ENCODE measurements at places on chromosomes 6 and 20.

DNA sequence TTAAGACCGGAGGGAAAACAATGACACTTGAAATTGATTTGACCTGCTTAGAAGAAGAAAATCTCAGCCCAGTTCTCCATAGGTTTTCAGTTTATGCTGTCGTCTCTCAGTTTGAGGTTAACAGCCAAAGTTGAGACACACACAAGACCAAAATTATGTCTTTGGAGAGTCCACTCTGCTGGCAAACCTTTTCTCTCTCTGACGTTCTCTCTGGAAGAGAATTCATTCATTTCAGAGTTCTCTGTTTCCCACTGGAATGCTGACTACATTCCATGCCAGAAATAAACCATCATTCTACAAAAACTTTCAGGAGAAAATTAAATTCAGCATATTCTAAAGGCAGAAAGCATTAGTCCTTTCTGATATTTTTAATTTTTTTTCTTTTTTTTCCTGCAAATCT is 155.2 kb downstream of the TFAP2A start:
- DNase-seq, result peak; percentile 43

- DNase-seq, result no peak
Observed at GRCh38 chr6:157908369-157909281, 73.0 kb upstream of the SYNJ2 start.

DNA sequence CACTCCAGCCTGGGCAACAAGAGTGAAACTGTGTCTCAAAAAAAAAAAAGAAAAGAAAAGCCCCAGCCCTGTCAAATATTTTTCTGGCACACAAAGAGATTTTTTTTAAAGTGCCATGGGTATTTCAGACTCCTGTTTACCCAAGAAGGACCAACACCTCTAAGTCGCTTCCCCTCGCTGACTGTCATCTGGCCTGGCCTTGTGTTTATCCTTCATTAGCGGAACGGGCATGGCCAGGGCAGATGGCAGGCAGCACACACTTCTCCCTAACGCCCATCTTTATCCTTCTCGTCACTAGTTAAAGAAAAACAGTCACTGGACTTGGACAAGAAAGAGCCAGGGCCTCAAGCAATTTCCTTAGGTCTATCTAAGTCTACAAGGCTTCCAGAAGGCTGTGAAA is 7.3 kb upstream of the CBFA2T2 start:
- no peak for DNase-seq

GRCh38 chr20:53124075-53124551 is 152.0 kb downstream of the TSHZ2 start:
- peak; percentile 65 for DNase-seq

DNA sequence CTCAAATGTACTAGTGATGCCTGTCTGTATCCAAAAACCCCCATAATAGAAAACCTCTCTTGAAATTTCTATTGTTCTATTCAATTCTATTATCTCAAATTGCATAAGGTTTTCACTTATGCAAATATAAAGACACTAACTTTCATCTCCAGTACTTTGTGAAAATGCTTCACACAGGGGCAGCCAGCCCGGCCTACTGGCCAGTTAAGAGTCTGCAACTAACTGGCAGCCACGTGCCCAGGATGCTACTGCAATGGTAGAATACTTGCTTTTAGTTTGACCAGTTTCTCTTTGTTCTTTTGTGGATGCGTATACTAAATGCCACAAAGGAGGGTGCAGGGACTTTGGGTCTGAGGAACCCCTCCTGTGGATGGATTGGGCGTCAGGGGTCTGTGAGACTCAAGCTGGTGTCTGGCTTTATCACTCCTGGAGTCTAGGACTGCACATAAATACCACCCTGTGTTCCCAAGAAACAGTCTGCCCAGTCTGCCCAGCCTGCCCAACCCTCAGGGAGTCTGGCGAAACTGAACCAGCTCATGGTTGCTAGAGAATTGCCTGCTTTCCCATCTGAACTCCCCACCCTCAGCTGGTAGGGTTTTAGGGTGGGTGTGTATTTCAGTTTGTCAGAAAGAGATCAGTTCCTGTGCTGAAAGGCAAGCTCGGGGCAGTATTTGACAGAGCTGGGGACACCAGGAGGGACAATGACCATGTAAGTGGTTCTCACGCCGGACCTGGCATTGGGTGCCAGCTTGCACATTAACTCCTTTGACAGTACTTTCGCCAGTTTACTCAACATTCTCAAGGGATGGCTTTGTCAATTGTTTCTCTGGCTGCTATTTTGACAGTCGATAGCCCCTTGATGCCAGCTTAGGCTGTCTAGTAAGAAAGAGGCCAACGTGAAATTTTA is 558.2 kb upstream of the JAG1 start:
- no peak for DNase-seq

Data from AG20443 (cell line).